Stimulated activated CD8-positive, alpha-beta memory T cell treated with anti-CD3 and anti-CD28 coated beads, Interleukin-4, amount 100 ng/mL, for 1 hour (primary cell): ENCODE measurements at places on chromosomes 2 and 18.

DNA sequence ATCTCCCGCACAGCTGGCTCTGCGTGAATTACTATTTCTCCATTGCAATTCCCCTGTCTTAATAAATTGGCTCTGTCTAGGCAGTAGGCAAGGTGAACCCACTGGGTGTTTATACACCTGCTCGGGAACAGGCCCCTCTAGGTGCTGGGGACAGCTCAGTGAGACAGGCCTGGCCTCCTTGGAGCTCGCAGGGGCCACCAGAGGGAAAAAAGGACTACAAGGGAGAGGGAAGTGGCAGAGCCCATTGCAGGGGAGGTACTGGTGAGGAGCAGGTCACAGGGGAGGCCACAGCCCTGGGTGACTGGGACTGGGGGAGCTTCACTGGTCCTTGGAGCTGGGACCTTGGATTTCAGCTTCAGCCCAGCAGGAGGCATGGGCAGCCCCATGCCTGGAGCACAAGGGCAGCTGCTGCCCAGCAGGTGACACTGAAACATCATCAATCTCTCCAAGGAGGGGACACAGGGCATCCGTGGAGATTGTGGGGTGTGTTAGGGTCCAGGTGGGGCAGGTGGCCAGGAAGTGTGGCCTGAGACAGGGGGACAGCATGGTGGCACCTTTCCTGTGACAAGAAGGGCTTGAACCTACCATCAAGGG is 31.2 kb downstream of the NGEF start:
- DNase-seq = no peak

GRCh38 chr2:64114063-64114911 is 29.9 kb downstream of the PELI1 start:
- no peak for DNase-seq

- DNase-seq = no peak
Measured at GRCh38 chr2:235864302-235864701, 303.9 kb downstream of the GBX2 start.

- DNase-seq = no peak
Measured at GRCh38 chr2:121071034-121071504, 213.9 kb downstream of the TFCP2L1 start.

GRCh38 chr18:22604986-22605421 is 187.3 kb upstream of the CTAGE1 start:
- DNase-seq = no peak

DNA sequence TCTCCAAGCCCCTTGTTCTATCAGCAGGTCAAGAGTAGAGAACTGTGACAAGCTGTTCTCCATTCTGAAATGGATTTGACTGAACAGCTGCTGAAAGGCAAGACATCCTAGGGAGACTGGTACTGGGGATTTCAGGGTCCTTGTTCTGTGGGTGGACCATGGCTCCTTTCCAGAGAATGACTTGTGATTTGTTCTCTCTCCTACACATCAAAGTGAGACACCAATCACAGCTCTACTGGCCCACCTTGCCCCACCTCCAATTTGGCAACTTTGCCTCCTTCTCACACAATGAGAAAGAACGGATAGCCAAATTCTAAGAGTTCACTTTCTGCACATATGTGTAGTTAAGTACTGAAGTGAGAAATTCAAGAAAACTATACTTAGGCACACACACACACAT is 67.4 kb downstream of the BCL11A start:
- DNase-seq = no peak

DNA sequence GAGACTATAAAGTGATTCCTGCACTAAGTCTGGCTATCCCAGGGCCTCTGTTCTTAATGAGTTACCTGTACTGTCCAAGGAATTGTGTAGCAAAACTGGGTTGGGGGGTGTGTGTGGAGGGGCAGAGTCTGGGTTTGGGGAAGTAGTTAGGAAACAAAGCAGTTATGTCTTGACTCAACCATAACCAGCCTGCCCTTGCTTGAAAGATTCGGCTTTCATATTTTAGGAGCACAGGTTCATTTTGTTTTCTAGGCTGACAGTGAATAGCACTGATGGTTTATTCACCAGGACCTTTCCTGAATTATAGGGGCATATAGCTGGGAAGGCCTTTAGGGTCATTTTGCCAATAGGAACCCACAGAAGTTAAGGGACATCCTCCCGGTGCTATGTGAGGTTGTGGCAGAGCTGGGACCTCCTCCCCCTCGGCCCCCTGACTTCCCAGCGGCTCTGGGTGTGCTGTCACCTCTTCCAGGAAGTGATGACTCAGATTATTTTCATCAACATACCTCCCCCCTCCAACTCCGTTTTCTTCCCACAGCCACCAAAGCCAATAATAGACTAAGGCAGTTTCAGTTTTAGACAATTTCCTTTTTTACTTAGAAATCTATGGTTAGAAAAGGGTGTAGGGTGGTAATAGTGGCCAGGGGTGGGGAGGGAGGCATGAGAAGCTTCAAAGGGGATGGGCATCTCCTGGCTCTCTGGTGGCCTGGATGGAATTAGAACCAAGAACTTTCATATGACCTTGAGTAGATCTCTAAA is 44.8 kb downstream of the SETBP1 start:
- DNase-seq = peak; percentile 27

- no peak for DNase-seq
Measured at GRCh38 chr2:28342081-28342967, 50.3 kb upstream of the FOSL2 start.

GRCh38 chr2:143545059-143545948 is 416.1 kb downstream of the ARHGAP15 start:
- DNase-seq = no peak

GRCh38 chr2:206693399-206694137 is 24.6 kb downstream of the DYTN start:
- DNase-seq = no peak

GRCh38 chr18:7844418-7844817 is 277.3 kb downstream of the PTPRM start:
- no peak for DNase-seq

DNA sequence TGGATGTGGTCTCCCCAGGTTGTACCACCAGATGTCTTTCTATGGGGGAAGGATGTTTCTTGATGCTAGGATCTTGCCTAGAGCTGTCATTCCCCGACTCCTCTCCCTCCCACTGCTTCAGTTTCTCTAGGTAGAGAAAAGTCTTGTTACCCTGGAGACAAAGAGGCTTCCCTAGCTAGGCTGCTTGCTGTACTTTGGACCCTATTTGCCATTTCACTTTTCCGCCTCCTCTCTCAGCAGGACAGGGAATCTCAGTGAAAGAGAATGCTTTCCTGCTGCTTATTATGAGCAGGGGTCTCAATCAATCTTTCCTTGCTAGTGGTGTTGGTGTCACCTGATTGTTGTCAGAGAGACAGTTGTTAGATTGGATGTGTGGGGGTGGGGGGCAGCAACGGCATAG is 818.8 kb upstream of the GYPC start:
- no peak for DNase-seq

- DNase-seq = no peak
Measured at GRCh38 chr2:226869371-226869770, 33.5 kb downstream of the RHBDD1 start.

DNA sequence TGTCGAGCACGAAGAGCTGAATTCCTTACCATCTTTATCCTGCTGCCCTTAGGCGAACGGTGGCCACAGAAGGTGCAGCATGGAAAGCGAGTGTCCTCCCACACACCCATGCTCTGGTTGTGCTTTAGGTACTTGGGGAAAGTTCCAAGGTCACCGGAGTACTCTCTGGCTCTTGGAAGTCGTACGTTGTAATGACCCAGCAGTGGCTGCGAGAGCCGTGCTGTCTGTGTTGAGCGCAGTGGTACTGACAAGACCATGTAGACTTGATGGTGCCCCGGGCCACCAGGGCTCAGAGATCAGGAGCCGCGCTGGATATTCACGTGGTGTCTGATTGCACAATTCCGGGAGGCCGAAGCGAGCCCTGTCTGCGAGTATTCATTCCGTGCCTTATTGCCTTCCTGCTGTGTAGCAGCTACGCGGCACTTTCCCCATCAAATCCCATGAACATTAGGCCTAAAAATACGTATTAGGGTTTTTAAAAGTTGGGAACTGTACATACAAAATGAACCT is 222.0 kb downstream of the ZNF516 start:
- no peak for DNase-seq

DNA sequence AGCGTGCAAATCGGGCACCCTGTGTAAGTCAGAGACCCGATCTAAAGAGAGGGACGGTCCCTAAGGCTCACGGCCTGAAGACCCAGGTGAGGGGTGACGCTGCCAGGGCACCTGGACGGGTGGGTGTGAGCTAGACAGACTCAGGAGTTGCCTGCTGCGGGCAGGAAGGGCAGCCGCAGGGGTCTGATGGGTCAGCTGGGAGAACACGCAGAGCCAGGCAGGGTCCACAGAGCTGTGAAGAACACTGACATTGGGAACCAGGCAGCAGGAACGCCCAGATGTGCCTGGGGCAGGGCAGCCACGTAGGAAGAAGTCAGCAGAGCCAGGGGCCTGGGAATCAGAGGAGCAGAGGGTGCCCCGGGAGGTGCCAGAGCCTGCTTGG is 25.9 kb downstream of the HDAC4 start:
- DNase-seq = no peak

- DNase-seq = no peak
Measured at GRCh38 chr2:178163395-178163794, 30.9 kb upstream of the OSBPL6 start.

GRCh38 chr2:61354543-61355197 is 116.2 kb downstream of the USP34 start:
- no peak for DNase-seq

- no peak for DNase-seq
Measured at GRCh38 chr2:52775674-52776073, 991.9 kb upstream of the CHAC2 start.

DNA sequence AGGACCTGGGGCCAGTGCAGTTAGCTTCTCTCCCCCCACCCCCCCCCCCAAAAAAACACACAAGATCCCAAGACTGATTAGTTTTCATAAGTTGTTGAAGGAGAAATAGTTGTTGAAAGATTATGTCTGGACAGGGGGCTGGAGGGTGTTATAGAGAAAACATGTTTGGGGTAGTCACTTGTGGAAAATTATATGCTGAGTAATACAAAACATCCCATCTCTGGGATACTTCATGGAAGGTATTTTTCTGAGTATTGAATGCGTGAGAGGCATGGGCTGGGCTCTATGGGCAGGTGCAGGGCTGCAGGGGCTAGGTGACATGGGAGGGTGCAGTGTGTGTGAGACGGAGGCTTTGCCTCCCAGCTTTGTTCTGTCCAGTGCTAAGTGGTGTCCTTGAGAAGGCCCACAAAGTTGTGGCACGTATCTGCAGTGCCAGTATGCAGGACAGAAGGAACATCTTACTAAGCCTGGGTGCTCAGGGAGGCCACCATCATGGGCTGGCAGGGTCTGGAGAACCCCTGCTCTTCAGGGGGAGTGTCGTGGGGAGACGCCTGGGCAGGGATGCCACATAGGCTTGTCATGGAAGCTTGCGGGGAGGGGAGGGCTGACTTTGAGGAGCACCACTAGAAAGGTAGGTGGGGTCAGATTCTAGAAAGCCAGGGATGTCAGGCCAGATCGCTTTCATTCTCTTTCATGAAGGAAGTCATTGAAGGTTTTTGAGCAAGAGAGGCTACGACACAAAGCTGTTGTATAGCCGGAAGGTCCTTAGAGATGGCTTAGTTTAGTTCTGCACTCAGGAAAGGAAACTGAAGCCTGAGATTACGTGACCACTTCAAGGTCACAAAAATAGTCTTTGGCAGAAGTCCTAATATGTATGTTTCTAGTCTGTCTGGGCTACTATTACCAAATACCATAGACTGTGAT is 232.0 kb downstream of the LDLRAD4 start:
- no peak for DNase-seq

DNA sequence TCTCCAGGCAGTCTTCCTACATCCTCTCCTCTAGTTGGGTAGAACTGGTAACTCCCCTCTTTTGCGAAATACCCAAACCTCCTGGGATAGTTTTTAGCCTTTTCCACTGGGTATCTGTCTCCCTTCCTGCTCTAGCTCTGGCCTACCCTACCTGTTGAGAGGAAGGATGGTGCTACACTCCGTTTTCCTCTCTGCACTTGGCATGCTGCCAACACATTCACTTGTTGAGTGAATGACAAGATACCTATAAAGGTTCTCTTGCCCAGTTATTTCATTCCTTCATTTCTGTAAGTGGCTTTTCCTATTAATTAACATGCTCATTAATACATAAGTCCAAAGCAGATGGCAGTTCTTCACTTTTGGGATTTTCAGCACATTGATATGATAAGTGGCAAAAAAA is 293.8 kb downstream of the CNTNAP5 start:
- no peak for DNase-seq

- DNase-seq = no peak
Measured at GRCh38 chr18:63979409-63979920, 9.6 kb downstream of the SERPINB8 start.

DNA sequence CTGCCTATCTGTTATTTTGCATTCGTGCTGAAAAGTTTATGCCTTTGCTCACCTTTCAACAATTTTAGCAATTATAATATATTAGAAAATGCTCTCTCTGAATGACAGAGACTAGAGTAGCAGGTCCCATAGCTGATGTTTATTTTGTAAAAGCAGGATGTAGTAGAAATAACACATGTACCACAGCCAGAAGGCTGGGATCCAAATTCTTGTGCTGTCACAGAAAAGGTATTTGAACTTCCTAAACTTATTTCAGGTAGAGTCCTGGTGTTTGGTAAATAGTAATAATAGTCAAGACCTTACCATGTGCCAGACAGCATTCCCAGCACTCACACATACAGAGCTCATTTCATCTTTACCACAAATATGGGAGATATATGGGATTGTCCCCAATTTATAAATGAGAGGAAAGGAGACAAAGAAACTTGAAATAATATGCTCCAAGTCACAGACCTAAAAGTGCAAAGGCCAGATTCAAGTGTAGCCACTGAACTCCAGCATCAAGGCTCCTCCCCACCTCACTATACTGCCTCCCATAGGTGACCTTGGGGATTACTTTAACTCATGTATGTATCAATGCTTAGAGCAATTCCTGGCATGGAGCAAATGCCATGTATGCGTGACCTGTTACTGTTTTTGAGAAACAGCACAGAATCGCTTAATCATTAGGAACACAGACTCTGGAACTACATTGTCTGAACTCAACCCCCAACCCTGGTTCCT is 284.7 kb upstream of the RAB12 start:
- no peak for DNase-seq

GRCh38 chr2:37561615-37562569 is 109.5 kb downstream of the CDC42EP3 start:
- DNase-seq = no peak

- DNase-seq = no peak
Measured at GRCh38 chr2:54473851-54474250, 17.7 kb downstream of the SPTBN1 start.

DNA sequence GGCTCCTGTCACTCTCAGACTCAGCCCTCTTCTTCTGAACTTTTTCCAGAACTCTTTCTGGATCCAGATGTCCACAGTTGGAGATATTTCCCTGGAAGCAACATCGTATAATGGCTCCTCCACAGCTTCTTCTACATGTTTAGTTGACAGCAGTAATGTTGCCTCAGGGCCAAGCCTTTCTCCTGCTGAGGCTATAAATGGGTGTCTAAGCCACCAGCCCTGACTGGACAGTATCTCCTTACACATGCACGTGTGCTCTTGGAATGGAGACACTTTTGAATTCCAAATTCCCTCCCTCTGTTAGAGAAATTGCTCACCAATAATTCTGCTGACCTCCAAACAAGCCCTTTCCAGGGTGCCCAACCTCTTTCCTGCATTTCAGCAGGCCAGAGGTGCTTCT is 156.2 kb upstream of the PIK3C3 start:
- no peak for DNase-seq
